Stimulated activated CD4-positive, alpha-beta T cell treated with anti-CD3 and anti-CD28 coated beads, TNF-alpha, amount 100 ng/mL, for 1 hour (primary cell): ENCODE measurements at places on chromosomes 3 and 15.

GRCh38 chr3:61617041-61617440 is 55.7 kb downstream of the PTPRG start:
- DNase-seq = no peak

DNA sequence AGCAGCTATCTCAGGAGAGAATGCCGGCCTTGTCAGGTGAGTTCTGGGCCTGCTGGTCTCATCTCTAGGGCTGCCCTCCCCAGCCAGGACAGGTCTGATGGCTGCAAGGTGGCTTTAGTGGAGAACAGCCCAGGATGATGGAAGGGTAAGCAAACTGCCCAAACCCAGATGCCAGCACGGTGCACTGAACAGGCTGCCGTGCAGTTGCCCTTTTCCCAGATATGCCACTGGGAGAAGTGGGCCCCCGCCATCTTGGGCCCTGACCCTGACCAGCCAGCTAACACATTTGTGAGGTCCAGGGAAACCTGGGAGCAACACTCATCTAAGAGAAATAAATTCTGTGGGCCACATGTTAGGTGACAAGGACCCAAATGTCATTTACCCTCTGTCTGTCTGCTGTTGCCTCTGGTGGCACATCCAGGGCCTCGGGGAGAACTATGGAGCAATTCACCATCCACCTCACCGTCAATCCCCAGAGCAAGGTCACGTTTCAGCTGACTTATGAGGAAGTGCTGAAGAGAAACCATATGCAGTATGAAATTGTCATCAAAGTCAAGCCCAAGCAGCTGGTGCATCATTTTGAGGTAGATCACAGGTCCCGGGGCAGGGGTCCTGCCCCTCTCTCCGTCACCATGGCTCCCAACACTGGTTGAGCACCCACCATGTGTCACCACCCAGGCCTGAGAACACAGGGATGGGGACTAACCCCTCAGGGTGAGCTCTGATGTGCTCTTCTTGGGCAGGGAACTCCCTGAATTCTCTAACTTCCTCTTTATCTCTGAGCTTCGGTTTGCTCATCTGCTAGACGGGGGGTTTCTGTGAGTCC is 1.8 kb downstream of the ITIH1 start:
- DNase-seq = no peak

DNA sequence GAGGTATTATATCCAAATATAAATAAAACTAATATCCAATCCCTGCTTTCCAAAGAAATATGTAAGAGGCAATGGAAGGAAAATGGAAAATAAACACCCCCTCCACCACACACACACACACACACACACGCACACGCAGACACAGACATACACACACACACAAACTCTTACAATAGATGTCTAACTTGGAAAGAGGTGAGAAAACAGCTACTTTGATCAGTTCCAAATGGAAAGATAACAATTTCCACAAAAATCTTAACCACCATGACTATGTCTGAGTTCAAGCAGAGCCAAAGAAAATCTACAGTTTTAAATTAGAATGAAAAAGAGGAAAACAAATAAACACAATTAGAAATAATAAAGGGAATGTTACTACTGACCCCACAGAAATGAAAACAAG is 285.3 kb upstream of the TGFBR2 start:
- DNase-seq = no peak

DNA sequence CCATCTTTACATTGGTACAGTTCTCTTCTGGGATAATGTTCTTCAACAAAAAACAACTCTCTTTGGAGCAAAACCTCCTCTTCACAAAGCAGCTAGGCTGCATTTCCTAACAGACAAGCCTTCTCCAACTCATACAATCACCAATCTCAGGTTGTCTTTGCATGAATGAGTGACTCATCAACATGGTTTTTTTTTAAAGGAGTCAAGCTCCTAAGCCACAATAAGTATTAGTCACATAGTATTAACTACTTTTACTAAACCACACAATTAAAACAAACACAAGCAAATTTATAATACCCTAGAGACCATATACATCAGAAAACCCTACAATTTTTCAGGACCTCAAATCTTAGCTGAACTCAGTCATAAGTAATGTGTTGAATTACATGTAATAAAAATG is 137.4 kb downstream of the TBC1D5 start:
- DNase-seq = no peak

DNA sequence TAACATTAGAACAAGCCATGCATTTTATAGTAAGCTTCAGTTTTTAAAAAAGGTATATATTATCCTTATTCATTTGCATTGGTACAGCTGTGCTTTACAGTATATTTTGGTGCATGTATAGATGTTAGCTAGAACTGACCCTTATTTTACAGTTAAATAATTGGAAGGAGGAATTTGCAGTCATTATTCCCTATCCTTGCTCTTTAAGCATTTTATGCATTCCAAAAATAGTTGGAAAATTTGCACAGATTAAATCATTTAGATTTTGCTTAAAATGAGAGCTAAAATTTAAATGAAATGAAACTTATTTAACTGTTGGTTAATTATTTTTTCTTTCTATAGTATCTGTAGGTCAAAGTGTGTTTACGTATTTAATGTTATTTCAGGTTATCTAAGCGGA is 667.1 kb downstream of the NAALADL2 start:
- no peak for DNase-seq

- no peak for DNase-seq
These were observed 928.9 kb upstream of the NR2F2 start for GRCh38 chr15:95401587-95401986.

- DNase-seq = no peak
These were observed 97.1 kb downstream of the TMEM108 start for GRCh38 chr3:133135306-133135705.

DNA sequence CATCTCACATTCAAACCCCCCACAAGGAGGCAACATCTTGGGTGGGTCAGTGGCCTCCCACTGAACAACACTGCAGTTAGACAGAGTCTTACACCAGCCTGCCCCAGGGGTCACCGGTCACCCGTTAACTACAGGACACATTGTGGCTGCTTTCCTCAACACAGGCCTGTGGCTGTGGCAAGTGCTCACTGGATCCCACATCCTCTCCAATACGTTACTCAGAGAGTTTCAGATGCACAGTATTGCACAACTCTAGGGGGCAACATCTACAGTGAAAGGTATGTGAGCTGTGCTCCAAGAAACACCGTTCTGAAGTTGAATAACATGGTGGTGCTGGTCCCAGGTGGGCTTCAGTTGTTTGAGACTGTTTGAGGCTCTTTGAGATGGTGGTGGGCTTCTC is 41.0 kb downstream of the CTDSPL start:
- DNase-seq = no peak

- DNase-seq = no peak
These were observed 144.5 kb upstream of the GRM7 start for GRCh38 chr3:6716420-6716819.

DNA sequence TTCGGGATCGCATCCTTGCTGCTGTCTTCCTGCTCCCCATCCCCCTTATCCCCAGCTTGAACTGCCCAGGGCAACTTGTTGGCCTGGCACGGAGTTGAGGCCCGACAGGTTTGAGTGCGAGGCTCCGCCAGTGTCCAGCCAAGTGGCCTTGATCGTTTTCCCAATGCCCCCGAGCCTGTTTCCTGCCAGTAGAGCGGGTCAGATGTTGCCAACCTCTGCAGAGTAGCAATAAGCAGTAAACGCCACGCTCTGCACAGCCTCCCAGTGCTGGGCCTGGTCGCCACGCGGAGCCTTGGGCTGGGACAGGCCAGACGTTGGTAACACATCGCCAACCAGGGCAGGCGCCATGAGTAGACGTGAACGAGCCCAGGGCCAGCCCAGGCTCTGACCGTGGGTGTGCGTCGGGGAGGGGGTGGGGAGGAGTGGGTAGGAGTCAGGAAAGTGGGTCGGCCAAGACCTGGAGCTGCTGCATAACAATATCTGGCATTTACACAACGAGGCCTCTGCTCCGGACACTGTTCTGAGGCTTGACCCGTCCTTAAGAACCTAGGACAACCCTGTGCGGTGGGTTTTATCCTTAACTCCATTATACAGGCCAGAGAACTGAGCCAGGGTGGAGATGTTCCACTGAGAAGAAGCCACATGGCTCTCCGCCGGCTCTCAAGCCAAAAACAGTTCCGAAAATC is 444 bp upstream of the ABHD14A start:
- no peak for DNase-seq
